ENCODE measurements at places on chromosomes 12 and 14.

- no peak for DNase-seq
These were observed 26.1 kb upstream of the PPP2R5C start for GRCh38 chr14:101735453-101735852.

GRCh38 chr12:88063375-88063774 lies 34.2 kb upstream of the C12orf50 start:
- DNase-seq: no peak

GRCh38 chr14:22024137-22024536 lies 350.5 kb upstream of the OR4E1 start:
- no peak for DNase-seq

DNA sequence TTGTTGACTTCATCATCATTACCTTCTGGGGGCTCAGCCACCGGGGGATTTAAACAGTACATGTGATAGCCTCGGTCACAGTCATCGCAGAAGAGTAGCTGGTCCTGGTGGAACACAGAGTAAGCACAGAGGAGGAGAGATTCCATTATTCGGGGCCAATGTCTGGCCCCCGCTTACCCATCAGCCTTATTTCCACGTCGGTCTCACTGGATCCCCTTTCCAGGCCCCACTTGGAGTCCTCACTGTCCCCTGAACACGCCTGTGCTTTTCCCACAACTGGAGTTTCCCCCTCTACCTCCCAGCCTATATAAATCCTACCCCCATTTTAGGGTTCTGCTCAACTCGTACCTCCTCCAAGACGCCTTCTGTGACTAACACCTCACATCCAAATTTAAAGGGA lies 274.0 kb downstream of the DPF3 start:
- DNase-seq: no peak

DNA sequence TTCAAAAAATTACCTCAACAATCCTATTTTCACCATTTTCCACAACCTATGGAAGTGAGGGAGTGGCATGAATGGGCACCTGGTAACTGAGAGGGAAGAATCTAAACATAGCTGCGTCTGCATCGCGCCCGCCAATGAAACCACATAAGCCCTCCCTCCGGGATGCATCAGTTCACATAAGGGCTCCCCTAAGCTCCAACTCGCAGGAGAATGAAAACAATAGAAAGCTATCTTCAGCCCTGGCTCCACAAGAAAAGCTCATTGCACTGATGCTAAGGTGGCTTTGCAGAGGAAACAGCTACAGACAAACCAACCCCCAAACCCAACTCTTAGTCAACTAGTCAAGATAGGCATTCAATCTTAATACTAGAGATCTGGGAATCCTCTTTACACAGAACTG lies 173.3 kb downstream of the FOXN3 start:
- DNase-seq: no peak

- no peak for DNase-seq
These were observed 129.5 kb upstream of the ATF1 start for GRCh38 chr12:50634379-50634778.

DNA sequence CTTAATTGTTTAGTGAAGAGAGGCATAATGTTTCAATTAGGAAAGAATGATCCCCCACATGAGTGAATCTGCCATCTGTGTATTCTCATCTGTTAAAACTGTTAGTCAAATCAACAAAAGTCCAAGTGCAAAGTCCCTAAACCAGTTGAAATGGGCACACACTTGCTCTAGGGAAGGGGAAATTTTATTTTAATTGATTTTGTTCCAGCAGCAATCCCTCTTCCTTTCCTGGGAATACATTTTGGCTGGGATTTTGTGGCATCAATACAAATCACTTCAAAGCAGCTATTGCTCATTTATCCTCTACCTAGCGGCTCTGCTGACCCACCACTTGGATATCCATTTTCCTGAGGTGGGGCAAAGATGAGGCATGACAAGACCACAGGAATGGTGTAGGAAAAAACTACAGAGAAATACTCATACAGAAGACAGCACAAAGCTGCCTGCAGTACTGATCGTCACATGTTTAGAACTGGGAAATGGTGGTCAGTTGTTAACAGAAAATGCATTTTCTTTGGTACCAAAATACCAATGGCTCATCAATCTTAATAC lies 9.8 kb upstream of the SSTR1 start:
- no peak for DNase-seq

DNA sequence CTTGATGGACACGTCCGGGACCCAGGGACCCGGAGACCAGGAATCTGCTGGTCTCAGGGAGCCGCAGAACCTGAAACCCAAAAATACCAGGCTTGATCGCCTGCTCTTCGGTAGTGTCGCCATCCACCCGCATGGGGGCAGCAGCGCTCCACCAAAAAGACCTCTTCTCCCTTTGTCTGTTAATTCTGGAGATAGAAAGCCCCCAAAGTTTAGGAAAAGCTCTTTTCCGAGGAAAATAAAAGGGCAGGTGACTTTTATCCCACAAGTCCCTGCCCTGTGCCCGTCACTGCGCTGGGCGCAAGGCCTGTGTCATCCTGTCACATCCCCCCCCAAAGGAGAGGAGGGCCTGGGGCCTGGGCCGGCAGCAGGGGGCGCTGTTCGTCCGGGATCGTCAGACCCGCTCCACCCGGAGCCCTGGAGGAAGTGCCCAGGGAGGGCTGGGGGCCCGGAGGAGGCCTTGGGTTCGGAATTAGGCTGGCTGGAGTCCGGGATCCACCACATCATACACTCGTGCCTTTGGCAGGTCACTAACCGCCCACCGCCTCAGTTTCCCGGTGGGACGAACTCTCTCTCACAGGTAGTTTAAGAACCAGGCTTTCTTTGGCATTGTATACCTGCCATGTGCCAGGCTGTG lies 31.9 kb downstream of the DAD1 start:
- peak; percentile 82 for DNase-seq

GRCh38 chr14:104641753-104642539 lies 37.4 kb upstream of the TMEM179 start:
- DNase-seq: no peak

DNA sequence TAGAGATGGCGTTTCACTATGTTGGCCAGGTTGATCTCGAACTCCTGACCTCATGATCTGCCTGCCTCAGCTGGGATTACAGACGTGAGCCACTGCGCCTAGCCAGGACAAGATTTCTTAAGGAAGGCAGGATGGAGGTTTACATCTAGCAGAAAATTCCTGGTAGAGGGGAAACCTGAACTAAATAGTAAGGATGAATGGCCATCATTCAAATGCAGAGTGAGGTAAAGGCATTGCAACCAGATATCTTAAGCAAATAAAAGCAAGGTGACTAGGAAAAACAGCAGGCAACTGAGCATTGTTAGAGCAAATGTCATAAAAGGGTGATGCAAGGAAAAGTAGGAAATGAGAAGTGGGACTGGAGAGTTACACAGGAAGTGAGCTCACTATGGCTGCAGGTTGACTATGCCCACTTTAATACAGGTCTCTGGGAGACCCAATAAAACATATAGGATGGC lies 133.0 kb downstream of the SOX5 start:
- no peak for DNase-seq

DNA sequence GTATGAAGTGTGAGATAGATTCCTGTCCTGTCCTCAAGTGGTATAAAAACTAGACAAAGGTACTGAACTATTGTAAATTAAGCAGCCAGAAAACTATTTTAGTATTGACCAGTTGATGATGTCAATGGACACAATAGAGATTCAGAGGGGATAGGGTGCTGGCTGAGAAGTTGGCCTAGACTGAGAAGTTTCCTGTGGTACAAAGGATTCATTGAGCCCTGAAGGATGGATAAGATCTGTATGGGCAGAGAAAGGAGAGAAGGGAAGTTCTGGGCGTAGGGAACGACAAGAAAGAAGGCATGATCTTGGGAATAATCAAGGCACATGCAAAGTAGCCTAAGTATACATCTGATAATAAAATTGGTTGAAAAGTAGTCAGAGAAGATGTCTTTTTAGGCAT lies 44.6 kb downstream of the DAD1 start:
- DNase-seq: no peak

DNA sequence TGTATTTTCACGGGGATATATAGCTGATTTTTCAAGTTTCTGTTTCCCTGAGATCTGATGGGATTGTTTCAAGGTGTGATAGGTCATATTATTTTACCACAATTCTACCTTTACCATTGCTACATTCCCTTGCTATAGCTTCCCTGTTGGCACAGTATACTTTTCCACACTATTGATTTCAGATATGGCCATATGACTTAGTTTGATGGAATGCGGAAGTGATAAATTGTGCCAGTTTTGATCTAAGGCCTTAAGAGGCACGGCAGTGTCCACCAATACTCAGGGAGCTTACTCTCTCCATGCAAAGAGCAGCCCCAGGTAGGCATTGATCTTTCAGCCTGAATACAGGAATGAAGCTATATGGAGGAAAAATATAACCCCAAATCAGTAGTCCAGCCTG lies 315.7 kb downstream of the SLC16A7 start:
- DNase-seq: no peak

- DNase-seq: peak; percentile 60
These were observed 60.7 kb downstream of the SLC6A12 start for GRCh38 chr12:153080-153746.

DNA sequence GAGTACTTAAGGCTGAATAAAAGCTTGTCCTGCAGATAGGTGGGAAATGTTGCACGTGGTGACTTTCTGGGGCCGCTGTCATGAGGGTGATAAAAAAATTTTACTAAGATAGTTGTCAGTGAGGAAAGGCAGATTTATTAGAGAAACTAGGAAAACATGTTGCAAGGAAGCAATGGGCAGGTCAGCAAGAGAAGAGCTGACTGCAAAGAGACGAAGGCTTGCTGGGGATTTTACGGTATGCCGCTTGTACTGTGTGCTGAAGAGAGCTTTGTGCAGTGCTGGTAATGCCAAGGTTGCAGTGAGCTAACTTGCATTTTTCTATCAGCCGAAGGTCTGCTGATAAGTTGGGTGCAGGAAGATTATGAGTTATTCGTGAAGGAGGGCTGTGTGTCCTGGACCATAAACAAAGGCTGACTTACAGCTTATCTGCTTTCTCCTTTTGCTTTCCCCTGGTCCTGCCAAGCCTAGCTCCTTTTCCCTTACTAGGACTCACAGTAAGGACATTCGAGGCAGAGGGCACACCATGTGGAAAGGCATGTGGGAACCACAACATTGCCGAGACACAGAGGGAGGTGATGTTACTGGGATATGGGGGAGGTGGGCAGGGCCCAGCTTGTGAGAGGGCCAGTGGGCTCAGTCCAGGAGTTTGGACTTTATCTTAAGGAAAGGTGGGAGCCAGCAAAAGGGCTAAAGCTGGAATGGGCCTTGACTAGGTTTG lies 7.4 kb upstream of the CCDC88C start:
- no peak for DNase-seq

- DNase-seq: no peak
These were observed 1.1 kb downstream of the HOXC4 start for GRCh38 chr12:54054742-54055194.

GRCh38 chr12:124949779-124950728 lies 35.6 kb upstream of the UBC start:
- no peak for DNase-seq

DNA sequence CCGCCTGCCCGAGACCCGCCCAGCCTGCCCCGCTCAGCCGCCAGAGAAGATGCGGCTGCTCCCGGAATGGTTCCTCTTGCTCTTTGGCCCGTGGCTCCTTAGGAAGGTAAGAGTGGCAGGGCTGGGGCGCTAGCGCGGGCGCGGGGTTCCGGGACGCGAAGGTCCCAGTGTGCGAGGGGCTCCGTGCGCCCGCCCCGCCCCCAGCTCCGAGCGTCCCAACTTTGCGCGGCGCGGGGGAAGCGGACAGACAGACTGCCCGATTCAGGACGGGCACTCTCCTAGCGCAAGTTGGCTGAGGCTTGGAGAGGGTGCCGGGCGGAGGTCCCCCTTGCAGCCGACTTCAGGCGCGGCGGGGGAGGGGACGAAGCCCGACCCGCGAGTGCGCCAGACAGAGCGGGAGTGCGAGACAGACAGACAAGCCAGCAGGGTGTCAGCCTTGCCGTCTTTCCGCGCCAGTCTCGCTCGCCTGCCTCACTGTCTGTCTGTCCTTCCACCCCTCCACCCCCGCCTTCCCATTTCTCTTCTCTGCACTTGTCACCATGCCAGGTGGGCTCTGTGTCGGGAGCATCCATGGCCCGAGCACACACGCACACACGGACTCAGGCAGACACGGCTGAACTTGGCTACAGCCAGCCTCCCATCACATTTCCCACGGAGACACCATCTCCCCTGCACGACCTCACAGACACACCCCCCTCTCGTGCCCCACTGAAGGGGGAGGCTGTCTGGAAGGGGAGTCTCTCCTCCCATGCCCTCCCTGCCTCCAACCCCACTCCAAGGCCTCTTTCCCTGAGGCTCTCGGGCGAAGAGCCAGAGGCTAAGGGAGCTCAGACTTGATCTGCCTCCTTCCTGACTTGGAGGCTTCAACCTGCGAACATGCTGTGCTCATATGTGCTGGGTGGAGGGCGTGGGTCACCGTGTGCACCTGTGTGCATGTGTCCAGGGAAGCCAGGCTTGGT lies 606 bp downstream of the NXPH4 start:
- no peak for DNase-seq

- DNase-seq: no peak
These were observed 20.2 kb upstream of the FAM234B start for GRCh38 chr12:13023811-13024530.

- DNase-seq: no peak
These were observed 62.2 kb downstream of the RGS6 start for GRCh38 chr14:71994416-71994815.

GRCh38 chr12:49582201-49582600 lies 14.3 kb upstream of the MCRS1 start:
- DNase-seq: no peak

GRCh38 chr14:69580009-69580577 lies 5.4 kb upstream of the CCDC177 start:
- no peak for DNase-seq

DNA sequence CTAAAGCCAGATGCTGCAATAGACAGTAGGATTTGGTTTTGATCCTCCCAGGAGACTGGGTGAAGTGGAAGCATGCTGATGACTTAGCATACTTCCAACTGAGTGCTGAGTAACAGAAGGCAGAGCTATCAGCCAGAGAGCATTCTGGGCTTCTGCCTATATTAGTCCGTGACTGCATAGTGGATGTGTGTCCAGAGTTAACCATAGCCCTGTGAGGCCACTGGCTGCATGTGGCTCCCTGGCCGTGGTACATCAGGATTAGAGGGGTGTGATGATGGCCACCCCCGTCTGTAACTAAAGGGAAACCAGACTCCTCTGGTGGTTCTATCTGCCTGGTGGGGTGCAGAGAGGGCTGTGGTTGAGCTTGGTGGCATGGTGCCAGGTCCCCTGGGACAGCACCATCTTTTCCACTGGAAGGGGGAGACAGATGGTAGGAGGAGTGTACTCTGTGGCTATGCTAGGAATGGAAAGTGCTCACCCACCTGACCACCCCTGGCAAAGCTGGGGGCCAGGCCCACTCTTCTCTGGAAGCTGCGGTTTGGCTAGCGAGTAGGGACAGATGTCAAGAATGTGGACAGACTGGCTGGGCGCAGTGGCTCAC lies 27.4 kb downstream of the ABCD4 start:
- no peak for DNase-seq

- peak; percentile 85 for DNase-seq
These were observed 717 bp downstream of the UBC start for GRCh38 chr12:124913474-124914391.

DNA sequence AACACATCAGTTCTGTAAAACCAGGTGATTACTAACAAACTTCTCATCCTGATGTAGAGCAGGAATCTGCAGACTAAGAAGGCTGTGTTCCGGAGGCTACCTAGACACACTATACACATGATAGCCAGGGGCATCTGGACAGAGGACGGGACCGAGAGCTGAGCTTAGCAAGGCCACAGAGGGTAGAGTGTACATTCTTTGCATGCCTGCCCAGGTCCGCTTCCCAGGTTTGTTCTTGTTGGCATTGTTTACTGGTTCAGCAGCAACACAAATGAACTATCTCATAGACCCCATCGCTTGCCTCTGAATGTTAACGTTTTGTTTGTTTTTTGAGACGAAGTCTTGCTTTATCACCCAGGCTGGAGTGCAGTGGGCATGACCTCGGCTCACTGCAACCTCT lies 17.7 kb upstream of the TEAD4 start:
- DNase-seq: no peak
